ENCODE measurements at places on chromosomes 7 and 10.

DNA sequence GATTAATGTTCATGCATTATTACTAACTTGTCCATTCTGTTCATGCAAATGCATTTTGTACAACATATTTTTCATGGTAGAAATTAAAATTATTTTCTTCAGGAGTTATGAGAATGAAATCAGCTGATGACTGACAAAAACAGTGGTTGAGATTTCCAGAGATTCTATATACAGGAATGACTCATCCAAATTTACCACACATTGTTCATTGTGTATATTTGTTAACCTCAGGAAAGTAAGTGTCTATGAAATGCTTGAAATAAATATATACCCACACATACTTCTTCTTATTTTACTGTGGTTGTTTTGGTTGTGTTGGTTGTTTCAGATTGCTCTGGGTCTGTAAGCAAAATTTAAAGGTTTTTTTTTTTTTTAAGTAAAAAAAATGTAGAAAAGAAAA lies 108.1 kb upstream of the SP8 start:
- no peak for DNase-seq

- no peak for DNase-seq
Measured at GRCh38 chr10:86730227-86730626, 26.2 kb upstream of the BMPR1A start.

GRCh38 chr7:126657137-126657536 lies 595.6 kb downstream of the GRM8 start:
- DNase-seq = no peak

GRCh38 chr10:116470768-116471415 lies 43.2 kb downstream of the PNLIPRP3 start:
- peak; percentile 64 for DNase-seq

DNA sequence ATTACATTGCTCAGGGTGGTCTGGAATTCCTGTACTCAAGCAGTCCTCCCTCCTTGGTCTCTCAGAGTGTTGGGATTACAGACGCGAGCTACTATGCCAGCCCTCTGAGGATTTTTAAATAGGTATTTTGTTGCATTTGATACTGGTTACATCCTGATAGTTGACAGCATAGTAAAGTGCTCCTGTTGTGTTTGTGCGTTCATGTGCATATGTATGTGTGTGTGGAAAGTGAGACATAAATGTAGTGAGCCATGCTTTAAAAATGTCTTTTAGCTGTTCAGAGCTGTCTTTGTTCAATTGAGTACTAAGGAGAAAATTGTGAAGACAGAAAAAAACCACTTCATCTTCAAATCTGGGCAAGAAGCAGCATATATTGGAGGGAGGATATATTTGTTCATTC lies 27.8 kb downstream of the ZNRF2 start:
- no peak for DNase-seq

GRCh38 chr10:105161149-105161548 lies 520.1 kb downstream of the SORCS3 start:
- DNase-seq = no peak

GRCh38 chr7:26978146-26978545 lies 113.8 kb upstream of the SKAP2 start:
- no peak for DNase-seq

DNA sequence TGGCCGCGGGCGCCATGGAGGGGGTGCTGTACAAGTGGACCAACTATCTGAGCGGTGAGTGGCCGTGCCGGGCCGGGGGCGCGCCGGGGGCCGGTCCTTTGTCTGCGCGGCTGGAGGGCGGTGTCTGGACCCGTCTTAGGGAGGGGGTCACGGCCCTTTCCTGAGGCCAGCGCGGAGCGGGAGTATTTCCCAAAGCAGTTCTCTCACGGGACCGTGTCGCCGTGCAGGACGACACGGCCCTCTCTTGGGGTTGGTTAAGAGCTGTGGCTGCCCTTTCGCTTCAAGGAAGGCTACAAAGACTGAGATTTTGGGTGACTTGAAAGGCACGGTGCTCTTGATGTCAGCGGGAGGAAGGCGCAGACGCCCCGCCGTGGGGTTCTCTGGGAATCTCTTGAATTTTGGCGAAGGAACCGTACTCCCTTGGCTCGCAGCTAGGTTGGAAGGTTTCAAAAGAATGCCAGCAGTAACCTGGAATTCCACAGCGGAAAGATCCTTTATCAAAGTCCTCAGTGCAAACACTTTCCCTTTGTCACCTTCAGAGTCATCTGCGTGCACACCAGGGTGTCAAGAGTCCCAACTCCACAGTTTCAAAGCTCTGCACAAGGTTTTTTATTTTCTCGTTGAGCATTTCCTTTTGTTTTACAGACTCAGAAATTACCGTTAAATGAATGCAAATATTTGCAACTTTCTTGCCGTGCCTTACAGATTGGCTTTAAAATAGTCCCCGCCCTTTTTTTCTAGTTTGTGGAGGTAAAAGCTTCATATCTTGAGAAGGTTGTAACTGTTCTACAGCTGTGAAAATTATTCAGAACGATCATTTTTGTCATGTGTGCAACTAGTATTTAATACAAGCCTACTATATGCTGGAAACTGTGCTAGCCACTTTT lies 780 bp downstream of the PLEKHA8 start:
- DNase-seq = peak; percentile 44

DNA sequence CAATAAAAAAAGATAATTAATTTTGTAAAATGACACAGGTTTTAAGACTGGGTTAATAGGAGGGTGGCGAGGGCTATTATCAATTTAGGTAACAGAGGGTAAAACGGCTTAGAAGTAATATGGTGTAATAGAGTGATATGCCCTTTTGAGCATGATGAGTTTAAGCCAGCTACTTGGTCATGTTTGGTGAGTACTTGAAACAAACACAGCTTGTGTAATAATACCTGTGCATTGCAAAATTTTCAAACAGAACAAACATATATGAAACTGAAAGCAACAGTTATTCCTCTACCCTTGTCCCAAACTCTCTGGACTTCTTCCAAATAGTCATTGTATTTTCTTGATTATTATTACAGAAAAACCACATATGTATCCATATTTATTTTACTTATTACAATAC lies 241.7 kb downstream of the MAGI2 start:
- no peak for DNase-seq

GRCh38 chr7:141114029-141114664 lies 40.3 kb downstream of the TMEM178B start:
- no peak for DNase-seq

DNA sequence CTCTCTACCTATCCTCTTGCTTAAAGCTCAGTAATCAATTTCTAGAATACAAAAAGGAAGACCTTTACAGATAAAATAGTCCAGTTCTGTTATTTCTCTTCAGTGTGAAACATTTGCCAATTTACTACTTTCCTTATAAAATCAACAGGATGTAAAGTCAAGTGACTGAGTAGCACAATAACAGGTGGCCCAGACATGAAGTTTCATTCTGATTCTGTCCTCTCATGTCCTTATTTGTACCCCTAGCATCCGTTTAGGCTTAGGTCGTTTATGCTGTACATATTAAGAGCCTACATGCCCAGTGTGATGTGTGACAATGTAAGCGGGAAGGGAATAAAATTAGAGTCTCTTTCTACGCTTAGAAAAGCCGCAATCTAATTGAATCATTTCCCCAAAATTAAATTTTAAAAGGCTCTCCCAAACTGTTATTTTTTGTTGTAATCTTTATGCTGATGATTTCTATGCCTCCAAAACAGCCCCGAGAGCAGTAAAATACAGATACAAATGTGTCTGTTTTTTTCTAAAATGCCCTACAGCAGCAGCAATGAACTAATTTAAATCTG lies 29.1 kb downstream of the EPC1 start:
- DNase-seq = no peak

GRCh38 chr10:14625192-14625631 lies 149.5 kb downstream of the FAM107B start:
- no peak for DNase-seq

DNA sequence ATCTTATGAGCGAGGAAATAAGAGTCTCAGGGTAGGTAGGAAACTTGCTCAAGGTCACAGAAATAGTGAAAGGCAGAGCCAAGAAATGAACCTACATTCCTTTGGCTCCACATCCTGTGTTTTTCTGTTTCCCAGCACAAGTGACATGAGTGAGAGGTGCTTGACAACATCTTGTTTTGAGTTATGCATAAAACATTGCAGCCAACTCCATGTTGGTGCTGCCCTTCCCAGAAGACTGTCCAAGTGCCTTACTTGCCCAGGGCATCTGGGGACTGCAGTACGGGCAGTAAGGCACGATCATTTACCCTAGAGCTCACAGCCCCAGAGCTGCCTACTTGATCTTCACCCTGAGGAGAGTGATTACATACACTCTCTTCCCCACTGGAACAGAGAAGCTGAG lies 148.8 kb downstream of the NOC3L start:
- no peak for DNase-seq

DNA sequence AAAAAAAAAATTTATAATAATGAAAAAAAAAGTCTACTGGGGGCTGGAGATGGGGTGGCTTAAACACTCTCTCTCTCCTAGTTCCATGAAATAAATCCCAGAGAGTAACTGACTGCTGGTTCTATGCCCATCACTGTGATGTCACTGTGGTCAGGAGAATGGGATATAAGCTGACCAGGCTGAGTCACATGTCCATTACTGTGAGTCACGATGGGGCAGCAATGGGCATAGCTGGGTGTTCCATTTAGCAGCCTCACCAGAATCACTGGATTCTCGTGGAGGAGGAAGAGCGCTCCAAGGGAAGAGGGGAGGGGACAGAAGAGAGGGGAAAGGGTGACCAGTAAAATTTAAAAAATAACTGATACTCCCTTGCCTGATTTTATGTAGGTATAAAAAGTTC lies 37.1 kb downstream of the MASTL start:
- peak; percentile 87 for DNase-seq

DNA sequence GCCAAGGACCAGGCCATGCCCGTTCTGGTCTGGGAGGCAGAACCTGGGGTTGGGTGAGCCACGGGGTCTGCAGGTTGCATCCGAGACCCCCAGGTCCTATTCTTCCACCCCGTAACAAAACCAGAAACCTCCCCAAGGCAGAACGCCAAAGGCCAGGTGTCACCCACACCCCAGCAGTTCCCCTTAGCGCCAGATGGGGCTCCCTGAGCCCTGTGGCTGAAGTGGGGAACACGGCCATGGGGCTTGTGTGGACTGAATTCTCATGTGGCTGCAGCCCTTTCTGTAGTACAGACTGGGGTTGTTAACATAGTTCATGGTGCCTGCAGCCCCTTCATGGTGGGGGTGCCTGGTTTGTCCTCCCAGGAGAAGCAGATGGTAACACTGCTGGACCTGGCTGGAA lies 10.2 kb downstream of the BRI3 start:
- DNase-seq = no peak

DNA sequence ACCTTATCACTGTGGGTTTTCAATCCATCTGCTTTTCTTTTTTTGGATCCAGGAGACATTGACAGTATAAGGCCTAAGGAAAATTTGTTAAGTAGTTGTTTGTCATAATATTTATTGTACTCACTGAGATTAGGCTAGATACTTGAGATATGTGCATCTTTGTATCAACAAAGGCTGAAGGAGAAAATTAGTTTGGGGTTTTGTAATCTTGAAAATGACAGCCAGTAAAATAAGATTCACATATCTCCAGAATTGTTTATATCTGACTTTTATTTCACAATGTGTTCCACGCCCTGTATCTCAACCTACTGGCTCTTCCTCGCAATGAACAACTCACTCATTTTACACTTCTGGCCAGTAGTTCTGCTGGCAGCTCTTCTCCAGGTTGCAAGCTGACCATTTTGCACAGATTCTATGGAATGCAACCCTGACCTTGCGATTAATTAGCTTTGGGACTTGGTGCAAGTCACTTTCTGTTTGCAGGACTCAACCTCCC lies 132.7 kb downstream of the GATA3 start:
- no peak for DNase-seq

DNA sequence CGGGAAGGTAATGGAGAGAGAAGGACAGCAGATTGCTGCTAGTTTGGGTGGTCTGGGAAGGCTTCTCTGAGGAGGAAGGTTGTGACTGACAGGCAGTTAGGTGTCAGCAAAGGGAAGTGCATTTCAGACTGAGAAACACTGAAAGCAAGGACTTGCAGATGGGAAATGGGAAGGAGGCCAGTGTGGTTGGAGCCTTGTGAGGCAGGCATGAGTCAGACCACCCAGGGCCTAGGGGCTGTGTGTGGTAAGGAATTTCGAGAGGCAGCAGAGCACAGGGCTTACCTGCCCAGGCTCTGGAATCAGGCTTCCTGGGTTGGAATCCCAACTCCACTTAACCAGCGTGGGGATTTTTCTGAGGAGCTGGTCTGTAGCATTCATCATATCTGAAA lies 53.5 kb downstream of the NRF1 start:
- peak; percentile 77 for DNase-seq

- DNase-seq = no peak
Measured at GRCh38 chr7:21023841-21024484, 237.3 kb upstream of the SP8 start.

GRCh38 chr10:79246606-79247275 lies 100.5 kb upstream of the PPIF start:
- peak; percentile 75 for DNase-seq

DNA sequence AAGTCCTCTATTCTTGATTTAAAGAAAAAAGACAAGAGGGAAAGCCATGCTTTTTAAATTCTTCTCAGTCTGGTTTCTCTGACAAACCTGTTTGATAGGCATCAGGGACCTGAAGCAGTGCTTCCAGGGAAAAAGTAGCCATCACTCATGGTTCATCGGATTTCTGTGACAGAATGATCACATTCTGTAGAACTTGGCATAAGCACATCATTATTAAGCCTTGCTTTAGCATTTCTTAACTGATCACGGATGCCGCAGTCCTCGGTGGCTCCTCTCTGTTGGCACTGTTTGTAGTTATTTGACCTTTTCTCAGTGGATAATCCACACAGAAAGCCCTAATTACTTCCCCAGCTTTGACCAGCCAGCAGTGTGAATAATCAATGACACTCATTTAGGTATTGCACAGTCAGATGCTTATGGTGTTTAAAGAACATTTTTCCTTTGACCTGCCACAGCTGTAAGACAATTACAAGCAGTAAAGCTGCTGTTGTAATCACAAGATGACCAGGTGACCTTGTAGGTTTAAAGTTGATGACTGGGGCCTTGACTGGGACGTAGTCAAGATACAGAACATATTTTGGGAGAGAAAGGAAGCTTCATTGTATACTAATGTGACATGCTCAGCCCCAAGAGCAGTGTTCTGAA lies 64.4 kb upstream of the SKAP2 start:
- DNase-seq = no peak

DNA sequence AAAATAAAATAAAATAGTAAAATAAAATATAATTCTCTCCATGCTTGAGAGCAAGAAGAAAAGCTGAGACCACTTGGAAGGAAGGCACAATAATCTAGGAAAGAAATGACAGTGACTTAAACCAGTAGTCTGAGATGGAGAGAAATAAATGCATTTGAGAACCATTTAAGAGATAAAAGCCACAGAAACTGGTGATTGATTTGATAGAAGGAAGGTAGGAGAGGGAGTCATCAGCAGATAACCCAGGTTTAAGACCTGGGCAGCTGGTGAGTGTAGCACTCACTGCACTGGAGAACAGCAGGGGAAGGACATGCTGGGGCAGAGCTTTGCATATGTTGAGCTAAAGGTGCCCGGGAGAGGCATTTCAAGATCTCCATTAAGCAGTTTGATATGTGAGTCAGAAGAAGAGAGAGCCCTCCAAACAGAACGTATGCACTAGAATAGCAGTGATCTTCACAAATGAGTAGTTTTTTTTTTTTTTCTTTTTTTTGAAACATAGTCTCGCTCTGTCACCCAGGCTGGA lies 268.0 kb downstream of the DYNC1I1 start:
- DNase-seq = no peak
